Activated CD4-positive, alpha-beta T cell treated with anti-CD3 and anti-CD28 coated beads for 48 hours (primary cell): ENCODE measurements at places on chromosomes 7 and 10.
A peak's percentile ranks its signal among the peaks of the same experiment; 100 is the strongest.

DNA sequence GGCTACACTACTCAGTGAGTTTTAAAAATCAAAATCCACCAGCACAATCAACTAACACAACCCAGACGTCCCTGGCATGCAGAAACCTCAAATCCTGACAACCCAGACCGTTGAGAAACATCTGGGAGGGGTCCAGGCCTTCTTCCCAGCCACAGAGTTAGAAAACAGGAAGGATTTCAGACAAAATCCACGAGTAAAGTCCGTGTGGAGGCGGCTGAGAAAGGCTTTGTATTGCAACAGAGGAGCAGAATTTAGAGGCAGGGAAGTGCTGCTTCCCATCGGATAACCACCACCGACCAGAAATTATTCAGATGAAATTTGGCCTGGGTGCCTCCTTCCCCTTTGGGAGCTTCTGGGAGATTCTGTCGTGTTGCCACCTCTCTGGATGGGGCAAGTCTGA, 61.5 kb downstream of the TNS3 start:
- DNase-seq: no peak

GRCh38 chr10:133487085-133487484, 33.3 kb downstream of the SCART1 start:
- DNase-seq: no peak

GRCh38 chr10:23702977-23703414, 264.1 kb downstream of the OTUD1 start:
- DNase-seq: peak; percentile 71

DNA sequence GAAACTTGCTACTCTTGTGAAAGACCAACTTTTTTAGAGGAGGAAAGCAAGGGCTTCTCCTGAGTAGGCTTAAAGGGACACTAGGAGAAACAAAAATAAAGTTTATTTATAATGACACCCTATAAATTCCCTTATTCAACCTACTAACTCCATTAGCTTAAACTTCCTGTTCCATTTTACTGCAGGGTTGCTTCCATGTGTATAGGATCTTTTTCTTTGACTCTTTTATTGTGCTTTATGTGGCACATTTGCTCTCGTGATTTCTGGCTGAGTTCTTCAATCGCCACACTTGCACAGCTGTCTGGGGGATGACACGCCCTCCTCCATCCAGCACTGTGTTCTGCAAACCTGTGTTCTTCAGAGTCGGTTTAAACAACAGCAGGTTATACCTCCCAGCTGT, 225.7 kb upstream of the NPVF start:
- DNase-seq: no peak

- no peak for DNase-seq
Measured at GRCh38 chr10:74034301-74034700, 36.4 kb downstream of the VCL start.

GRCh38 chr7:103073989-103074518, 542 bp downstream of the FBXL13 start:
- no peak for DNase-seq

GRCh38 chr10:96691761-96692160, 28.6 kb downstream of the PIK3AP1 start:
- no peak for DNase-seq

DNA sequence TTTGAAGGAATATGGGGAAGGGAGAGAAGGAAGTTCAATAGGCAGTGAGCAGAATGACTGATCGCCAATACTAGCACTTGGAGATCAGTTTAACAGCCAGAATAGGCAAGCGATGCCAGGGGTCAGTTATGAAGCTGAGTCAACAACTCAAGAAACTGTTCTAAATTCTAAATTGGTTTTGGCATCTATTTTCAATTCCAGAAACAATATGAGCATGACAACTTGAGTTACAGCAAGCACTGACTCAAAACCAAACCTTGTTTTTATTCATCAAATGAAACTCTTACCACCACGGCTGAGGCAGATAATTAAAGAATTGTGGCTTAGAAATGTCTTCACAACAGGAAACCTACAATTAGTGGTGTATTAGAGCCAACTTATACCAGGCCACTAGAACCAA, 180.5 kb upstream of the ASAH2 start:
- peak; percentile 31 for DNase-seq

- no peak for DNase-seq
Measured at GRCh38 chr7:53113424-53113823, 78.0 kb downstream of the POM121L12 start.

- no peak for DNase-seq
Measured at GRCh38 chr7:31175672-31176071, 123.6 kb downstream of the ADCYAP1R1 start.

GRCh38 chr10:4914213-4914850, 48.9 kb upstream of the AKR1C1 start:
- DNase-seq: no peak

DNA sequence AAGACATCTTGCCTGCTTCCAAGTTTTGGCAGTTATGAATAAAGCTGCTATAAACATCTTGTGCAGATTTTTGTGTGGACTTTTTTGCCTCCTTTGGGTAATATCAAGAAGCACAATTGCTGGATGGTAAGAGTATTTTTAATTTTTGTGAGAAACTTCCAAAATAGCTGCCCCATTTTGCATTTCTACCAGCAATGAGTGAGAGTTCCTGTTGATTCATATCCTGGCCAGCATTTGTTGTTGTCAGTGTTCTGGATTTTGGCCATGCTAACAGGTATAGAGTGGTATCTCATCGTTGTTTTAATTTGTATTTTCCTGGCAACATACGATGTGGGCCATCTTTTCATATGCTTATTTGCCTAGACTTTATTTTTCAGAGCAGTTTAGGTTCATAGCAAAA, 53.9 kb downstream of the BTAF1 start:
- DNase-seq: no peak

GRCh38 chr10:75012471-75012870, 99.0 kb upstream of the SAMD8 start:
- no peak for DNase-seq

- DNase-seq: no peak
Measured at GRCh38 chr10:31756101-31756728, 172.4 kb downstream of the ARHGAP12 start.

- DNase-seq: no peak
Measured at GRCh38 chr7:33870120-33870519, 35.2 kb upstream of the BMPER start.

DNA sequence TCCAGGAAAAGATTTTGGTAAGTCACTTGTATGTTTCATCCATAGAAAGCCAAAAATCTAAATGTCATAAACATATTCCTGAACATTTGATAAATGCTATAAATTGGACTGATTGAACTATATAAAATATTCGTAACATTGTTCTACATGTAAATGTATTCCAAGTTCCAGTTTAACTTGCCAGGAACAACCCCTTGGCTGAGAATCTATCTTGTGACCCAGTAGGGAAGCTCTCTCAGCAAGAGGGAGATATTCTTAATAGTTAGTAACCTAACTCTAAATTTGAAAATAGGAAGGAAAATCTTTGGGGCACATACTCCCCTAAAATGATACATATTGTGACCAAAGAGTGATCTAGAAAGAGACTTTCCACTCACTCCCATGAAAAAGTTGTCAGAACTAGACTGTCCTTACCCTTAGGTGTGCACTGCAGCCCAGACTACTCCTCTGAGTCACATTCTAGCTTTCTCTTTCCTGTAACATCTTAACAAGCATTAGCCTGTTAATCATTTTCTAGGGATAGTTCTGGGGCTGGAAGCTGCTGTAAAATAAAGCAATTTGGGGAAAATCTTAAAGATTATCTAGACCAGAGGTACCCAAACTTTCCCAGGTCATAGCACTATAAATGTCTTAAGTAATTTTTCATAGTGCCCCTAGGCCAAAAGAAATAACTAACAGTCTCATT, 73.7 kb upstream of the SKAP2 start:
- DNase-seq: no peak

DNA sequence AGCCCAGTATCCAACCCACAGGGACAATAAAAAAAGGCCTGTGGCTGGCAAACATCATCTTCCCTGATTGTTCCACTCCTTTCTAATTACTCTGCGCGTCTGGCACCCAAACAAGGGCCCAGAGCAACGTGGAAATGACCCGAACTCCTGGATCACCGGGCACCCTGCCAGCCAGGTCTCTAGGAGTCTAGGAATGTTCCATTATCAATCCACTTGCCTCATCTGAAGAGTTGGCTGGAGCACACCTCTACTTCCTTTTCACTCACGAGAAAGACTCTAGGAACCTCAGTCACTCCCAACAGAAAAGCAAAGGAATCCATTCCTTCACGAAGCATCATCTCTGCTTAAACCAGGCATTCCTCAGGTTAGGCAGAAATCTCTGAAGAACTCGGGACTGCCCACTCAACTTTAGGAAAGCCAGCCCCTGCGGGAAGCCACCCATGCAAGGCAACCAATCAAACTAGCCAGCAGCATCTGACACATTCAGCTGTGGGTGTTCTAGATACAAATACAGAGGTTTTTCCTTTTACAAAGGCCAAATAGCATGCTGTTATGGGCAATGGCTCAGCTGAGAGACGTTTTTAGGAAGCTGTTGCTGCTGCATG, 37.7 kb downstream of the ATXN7L1 start:
- no peak for DNase-seq

DNA sequence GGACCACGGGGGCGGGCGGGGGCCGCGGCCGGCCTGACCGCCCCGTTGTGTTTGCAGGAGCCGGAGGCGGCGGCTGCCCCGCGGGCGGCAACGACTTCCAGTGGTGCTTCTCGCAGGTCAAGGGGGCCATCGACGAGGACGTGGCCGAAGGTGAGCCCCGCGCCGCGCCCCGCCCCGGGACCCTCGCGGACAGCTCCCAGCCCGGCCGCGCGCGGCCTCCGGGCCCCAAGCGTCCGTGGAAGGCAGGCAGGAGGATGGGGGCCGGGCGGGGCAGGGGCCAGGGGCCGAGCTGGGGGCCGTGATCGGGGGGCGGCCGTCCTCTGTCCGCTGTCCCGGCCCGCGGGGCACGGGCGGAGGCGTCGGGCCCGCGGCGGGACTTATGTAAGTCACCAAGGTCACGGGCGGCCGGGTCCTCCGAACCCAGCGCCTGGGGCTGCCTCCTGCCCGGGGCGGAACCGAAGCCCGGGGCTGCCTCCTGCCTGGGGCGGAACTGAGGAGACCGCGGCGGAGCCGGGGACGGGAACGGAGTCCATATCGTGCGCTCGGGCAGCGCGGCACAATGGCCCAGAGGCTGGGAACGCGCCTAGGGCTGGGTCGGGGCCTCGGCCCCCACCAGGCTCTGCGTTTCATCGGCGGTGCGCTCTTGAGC, 497 bp downstream of the PPP2R2D start:
- DNase-seq: peak; percentile 59

GRCh38 chr7:77887567-77887966, 89.0 kb downstream of the PHTF2 start:
- no peak for DNase-seq

- DNase-seq: no peak
Measured at GRCh38 chr7:123612024-123612423, 10.4 kb downstream of the ASB15 start.

DNA sequence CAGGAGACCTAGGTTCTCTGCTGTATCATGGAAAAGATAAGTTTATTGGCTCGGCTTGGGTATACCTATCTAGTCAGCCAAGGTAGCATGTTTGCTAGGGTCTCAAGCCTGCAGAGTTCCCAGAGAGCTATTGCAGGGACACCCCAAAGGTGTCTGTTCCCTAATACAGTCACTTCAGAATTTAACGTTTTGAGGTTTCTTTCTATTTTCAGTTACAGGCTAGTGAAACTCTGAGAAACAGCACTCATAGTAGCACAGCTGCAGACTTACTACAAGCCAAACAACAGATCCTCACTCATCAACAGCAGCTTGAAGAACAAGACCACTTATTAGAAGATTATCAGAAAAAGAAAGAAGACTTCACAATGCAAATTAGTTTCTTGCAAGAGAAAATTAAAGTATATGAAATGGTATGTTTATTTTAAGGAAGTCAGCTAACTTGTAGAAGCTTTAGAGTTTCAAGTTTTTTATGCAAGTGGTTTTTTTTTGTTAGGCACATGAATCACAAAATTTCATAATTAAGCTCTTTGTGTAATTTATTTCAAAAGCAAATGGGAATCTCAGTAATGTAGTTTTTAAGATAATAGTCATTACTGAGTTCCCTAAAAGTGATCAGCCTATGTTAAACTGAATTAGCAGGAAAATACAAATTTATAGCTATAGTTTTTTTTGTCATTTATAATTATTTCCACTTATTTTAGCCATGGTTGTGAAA, 54.9 kb downstream of the AKAP9 start:
- DNase-seq: no peak

- no peak for DNase-seq
Measured at GRCh38 chr10:112792487-112793201, 157.4 kb upstream of the TCF7L2 start.

GRCh38 chr10:17751781-17752445, at the start of gene TMEM236:
Gene TMEM236, plus strand, starts transcription at chr10:17752201. Its CDS starts 95 bp downstream, at chr10:17752296.
- DNase-seq: no peak

DNA sequence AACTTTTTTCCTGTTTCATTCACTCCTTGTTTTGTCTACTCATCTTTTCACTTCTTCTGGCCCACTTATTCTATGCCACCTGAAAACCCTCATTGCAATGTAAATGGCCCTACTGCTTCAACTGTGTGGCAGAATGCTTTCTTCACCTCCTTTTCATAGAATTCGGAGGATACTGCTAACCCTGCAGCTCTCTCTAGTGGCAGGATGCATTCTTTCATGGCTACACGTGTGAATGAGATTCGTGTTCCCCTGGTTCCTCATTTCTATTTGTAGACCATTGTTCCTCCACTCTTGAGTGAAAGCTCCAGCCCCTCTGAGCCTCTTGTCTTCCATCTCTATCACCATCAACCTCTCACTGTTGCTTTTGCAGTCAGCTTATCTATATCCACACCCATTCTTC, 20.9 kb upstream of the CYP26C1 start:
- DNase-seq: no peak

DNA sequence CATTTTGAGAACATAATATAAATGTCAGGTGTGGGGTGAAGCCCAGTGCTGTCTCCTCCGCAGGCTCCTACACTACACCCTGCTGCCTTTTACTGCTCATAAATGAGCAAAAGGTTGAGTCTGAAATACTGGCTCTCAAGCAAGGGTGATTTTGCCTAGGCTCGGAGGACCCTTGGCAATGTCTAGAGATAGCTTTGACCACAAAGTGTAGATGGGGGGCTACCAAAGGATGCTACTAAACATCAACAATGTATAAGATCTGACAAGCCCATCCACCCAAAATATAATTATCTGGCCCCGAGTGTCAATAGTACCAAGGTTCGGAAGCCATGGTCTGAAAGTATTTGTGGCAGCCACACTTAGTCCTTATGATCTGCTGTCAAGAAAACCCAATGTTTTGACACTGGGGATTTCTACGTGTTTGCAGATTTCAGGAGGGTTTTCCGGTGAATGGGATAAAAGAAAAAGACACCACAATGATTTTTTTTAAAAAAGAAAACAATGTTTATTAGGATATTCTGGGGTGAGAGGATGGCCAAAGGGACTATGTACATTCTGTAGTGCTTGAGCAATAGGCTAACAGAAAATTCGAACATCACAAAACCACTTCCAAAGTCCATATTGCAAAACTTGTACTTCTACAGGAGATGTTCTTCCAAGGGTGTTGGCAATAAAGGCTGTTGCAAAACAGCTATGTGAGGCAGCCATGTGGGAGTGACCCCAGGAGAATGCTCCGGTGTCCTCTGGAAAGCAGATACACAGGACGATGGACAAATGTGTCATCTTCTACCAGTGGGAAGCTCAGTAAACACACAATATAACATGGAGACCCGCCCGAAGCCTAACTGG, 216.3 kb downstream of the GFRA1 start:
- no peak for DNase-seq
